ENCODE measurements at places on chromosomes 16 and 17. TPM values are rescaled to one million over a fixed set of nuclear protein-coding genes. Genes with fewer than 3 reads are reported as not detected.

BAHCC1 gene
- total RNA-seq = 5.7 TPM

ABCA9 gene
- 76.4 TPM for total RNA-seq

SEZ6L2 gene
- total RNA-seq = 6.3 TPM

TP53TG3B gene
- not detected for total RNA-seq

ENDOV gene
- total RNA-seq = 22.8 TPM

RAPGEFL1 gene
- total RNA-seq = 0.75 TPM

LPCAT2 gene
- 18.9 TPM for total RNA-seq

ZNF319 gene
- total RNA-seq = 3.0 TPM

FBXW10 gene
- under 0.01 TPM for total RNA-seq

TMEM204 gene
- total RNA-seq = 60.6 TPM

CSH1 gene
- total RNA-seq = not detected

DNASE1L2 gene
- total RNA-seq = 1.1 TPM

CNGB1 gene
- under 0.01 TPM for total RNA-seq

CLEC18B gene
- 0.53 TPM for total RNA-seq

HASPIN gene
- 3.8 TPM for total RNA-seq

ZNF469 gene
- total RNA-seq = 0.92 TPM

CACNG4 gene
- total RNA-seq = not detected

TIMM22 gene
- total RNA-seq = 15.7 TPM

MXRA7 gene
- total RNA-seq = 171 TPM

LSM12 gene
- 25.5 TPM for total RNA-seq

CEP295NL gene
- total RNA-seq = 5.0 TPM

FTSJ3 gene
- 47.4 TPM for total RNA-seq

CSH2 gene
- not detected for total RNA-seq

RRAD gene
- total RNA-seq = 7.7 TPM

CMTM2 gene
- total RNA-seq = not detected
